ENCODE measurements at places on chromosomes 16 and 17. TPM values are rescaled to one million over a fixed set of nuclear protein-coding genes. Genes with fewer than 3 reads are reported as not detected.

- DNase-seq = no peak
Observed at GRCh38 chr16:19415461-19415860, 2.2 kb upstream of the TMC5 start.

GRCh38 chr17:2282297-2282873 lies 21.2 kb downstream of the SMG6 start:
- no peak for DNase-seq

DNA sequence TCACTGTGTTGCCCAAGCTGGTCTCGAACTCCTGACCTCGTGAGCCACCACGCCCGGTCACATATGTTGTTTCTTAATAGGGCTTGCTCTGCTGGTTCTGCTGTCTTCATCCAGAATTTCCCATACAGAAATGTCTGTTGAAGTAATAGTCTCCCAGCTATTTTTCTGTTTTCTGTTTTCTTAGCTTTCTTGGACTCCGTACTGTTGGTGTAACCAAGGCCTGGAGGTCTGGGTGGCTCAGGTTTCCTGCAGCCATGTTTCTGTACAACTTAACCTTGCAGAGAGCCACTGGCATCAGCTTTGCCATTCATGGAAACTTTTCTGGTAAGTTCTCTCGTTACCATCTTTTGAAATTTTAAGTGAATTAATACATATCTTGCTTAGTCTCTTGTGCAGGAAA lies 2.8 kb downstream of the SF3B3 start:
- no peak for DNase-seq

GRCh38 chr16:47136099-47136842 lies 7.5 kb downstream of the NETO2 start:
- DNase-seq = no peak

DNA sequence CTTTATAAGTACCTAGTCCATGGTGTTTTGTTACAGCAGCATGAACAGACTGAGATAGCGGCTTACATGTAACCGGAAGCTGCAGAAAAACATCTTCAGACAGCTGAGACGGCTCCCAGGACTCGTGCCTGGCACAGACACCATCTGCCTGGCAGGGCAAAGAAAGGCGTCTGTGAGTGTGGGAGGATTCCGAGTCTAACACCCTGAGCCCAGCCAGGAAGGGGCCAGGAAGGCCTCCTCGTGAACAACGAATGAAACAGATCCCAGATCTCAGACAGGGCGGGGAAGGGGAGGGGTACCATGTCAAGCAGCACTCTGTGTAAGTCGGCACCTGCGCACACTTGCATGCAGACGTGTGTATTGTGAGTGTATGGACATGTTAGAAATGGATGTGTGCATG lies 4.4 kb upstream of the CSNK1D start:
- DNase-seq = no peak

GRCh38 chr16:30356401-30357084 lies 1.4 kb upstream of the CD2BP2 start:
- no peak for DNase-seq

DNA sequence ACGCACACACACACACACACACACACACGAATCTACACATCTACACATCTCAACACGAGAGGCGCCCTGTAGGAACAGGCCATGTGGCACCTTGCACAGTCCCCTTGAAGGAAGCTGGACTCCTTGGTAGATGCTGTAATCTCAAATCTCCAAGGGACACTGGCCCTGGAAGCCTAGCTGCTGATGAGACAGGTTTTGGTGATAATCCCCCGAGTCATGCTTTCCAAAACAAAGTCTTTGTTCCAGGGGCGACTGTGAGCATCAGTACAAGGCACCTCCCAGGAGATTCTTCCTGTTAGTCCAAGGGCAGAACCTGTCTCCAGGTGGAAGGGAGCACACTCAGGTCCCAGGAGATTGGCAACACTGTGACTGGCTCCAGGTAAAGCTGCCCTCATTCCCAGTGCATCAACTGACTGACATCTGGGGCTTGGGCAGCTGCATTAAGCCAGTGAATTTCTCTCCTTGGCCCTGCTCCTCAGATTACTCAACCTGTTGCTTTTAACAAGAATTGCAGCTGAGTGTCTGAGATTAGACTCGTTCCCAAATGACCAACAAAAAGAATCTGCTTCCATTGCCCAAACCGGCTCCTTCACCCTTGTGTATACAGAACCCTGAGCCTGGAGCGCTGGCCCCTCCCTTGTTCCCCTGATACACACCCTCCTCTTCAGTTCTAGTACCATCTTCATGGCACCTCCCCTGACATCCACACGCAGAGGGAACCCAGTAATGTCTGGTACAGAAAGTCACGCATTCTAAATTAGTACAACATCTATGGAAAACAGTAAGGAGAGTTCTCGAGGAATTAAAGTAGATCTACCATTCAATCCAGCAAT lies 13.9 kb upstream of the TNRC6C start:
- DNase-seq = no peak

GRCh38 chr17:31251970-31252328 lies 45.1 kb downstream of the OMG start:
- DNase-seq = no peak

DNA sequence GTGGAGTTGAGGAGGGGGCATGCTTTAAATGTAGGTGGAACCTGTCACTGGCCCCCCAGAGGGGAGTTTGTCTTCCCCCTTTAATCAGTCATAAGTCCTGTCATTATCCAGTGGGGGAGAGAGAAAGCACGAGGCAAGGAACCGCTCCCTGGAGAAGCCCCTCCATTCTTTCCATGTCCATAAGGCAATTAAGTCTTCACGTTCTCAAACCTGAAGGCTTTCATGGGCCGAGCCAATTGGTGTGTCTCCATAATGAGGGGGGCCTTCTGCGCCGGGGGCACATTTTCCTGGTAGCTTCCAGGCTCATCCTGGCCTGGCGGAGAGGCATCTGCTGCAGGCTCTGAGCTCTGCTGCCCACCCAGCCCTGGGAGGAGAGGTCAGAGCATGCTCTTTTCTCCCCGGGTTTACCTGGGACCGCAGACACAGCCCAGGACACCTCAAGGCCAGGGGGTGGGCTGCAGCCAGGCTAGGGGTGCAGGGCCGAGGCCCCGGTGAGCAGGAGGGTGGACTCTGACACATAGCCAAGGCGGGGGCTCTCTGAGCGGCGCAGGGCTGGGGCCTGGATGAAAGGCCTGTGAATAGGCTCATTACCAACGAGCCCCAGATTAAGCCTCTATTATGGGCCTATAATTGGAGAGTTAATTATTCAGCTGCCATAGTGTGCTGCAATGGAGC lies 42.5 kb downstream of the C16orf78 start:
- DNase-seq = no peak

DNA sequence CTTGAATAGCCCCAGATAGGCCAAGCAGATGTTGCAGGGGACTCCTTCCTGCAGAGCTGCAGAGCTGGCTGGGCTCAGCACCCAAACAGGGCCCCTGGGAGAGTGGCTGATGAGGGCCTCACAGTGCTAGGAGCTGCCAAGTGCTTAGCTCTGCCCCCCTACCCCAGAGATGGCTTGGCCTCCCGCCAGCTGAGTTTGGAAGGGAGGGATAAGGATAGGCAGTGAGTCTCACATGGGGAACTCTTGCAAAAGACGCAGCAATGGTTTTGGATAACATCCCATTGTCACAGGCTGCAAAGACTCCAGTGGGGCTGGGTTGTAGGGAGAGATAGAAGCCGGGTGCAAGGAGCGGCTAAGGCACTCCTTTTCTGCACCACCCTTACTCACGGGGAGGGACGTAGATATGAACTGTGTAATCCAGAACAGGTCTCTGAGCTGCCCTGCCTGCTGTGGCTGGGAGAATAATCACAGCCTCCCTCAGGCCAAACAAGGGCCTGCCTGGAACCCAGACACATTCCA lies 52.9 kb upstream of the MAF start:
- DNase-seq = peak; percentile 90

DNA sequence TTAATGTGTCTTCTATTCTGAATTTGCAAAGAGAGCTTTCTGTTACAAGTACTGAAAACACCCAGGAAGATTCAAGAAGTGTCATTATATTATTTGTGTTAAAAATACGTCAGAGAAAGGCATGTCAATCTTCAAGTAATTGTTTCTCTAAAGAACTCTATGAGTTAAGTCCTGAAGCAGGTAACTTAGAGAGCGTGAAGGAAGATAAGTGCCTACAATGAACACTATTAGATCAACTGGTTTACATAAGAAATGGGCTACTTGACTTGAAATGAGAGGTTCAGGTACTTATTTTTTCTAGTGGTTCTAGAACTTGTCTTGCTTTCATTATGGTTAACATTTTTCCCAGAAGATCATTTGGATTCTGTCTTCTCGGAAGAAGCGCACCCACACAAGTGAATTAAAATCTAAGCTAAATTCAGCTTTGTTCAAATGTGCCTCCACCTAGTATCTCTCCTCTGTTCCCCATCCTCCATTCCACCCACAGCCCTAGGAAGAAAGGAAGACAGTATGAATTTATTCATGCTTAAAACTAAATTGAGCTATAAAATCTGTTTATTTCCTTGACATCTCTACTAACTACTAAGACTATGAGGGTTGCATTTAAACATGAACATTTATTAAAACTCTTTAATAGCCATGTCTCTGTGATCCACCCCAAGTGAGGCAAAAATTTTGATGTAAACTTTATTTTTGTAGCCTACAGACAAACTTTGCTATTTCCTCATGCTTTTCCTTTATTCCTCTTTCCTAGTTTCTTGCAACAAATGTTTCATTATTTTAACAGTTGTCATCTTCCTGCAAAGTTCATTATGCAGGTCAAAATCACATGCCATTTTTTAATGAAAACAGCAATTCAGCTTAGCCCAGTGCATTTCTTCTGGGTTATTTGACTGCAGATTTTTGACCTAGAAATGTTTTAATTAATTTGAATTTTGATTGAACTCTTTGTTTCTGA lies 206.8 kb downstream of the KCNJ2 start:
- no peak for DNase-seq

DNA sequence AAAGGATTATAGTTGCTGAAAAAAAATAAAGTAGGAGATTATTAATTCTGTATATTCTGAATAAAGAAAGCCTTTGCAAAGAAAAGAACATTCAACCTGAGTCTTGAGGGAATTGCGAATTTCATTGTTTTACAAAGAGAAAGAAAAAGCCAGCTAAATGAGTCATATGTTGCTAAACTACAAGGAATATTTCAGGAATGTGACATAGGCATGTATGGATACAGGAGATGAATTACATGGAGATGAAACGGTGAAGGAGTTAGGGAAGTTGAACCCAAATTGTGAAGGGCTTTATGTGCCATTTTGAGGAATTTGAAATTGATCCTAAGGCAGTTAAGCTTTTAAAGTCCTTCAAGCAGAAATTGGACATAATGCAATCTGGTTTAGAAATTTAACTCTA lies 177.3 kb upstream of the RBL2 start:
- DNase-seq = no peak

DNA sequence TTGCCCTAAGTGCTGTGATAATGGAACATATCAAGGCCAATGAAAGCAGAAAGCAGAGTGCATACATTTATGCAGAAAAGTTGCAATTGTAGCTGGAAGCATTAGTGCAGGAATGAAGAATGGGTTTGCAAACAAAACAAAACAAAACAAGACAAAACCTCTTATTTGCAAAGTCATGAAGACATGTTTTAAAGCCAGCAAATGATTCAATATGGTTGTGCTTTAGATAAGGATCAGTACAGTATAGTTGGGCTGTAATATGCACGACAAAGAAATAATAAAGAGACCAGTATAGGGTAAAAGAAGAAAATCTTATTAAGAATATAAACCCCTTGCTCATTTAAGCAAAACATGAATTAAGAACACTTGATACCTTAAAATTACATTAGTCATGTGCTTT lies 398.1 kb downstream of the KIF2B start:
- DNase-seq = no peak

GRCh38 chr17:51718983-51719382 lies 439.5 kb downstream of the CA10 start:
- DNase-seq = no peak

GRCh38 chr16:73420244-73420643 lies 372.3 kb upstream of the ZFHX3 start:
- no peak for DNase-seq

DNA sequence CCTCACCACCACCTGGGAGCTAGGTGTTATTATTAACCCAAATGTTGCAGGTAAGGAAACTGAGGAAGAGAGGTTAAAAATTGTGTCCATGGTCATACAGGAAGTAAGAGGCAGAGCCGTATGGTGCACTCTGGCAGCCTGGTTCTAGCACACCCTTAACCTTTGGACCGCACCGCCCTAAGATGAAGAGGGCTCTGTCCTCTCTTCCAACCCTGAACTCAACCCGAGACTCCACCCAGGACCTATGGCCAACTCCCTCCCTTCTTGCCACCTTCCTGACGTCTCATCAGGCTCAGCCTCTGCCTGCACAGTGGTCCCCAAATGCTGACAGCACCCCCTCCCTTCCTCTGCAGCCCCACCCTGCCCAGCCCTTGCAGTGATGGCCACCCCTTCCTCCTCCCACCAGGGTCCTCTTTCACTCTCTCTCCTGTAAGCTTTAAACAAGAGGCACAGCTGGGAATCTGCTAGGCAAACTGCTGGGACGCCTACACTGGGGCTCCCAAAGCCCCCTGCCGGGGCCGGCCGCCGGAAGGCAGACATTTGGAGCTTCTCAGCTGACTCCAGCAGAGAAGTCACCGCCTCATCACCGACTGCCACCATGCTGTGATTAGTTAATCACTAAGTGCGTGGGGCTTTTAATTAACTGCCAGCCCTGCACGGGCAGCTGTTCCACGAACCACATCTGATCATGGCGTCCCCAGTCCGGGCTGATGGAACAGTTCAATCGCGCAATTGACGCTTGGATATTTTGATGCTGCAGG lies 16.7 kb upstream of the C16orf78 start:
- no peak for DNase-seq

- DNase-seq = no peak
Observed at GRCh38 chr16:71767060-71767900, 41.4 kb downstream of the AP1G1 start.

DNA sequence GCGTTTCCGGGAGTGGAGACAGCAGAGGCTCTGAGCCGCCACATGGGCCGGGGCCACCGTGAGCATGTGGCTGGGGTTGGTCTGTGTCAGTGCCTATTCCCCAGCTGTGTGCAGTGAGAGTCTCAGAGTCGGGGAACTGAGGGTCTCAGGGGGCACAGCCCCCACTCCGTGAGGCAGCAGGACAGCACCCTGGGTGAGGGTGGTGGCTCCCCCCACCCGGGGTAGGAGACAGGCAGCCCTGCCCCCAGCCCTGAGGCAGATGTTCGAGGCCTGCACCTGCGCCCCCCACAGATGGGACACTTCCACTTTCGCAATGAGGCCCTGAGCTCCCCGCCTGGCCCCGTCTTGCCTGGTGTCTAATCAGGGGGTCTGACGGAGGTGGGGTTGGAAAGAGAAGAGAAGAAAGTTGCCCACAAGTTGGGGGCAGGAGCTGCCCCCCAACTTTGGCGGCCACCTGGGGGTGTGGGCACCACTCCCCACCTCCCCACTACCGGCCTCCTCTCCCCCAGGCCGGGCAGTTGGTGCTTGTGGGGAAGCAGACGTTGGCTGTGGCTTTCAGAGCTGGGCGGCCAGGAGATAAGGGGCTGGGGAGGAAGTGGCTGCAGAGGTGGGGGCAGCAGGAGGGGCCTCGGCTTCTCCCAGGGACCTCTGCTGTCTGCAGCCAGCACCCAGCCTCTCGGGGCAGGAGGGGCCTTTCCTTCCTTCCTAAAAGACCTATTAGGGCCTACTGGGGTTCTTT lies 1.8 kb upstream of the CBFA2T3 start:
- no peak for DNase-seq

GRCh38 chr17:57544401-57544800 lies 200.7 kb downstream of the CCDC182 start:
- no peak for DNase-seq

- DNase-seq = no peak
Observed at GRCh38 chr17:31878703-31879073, 19.6 kb upstream of the COPRS start.

PSMD3 gene
- total RNA-seq = 85.0 TPM

DRC3 gene
- total RNA-seq = 19.9 TPM

NKD1 gene
- 33.8 TPM for total RNA-seq

TSPAN10 gene
- total RNA-seq = 1.3 TPM

IGF2BP1 gene
- total RNA-seq = 1.4 TPM

EFCAB13 gene
- 11.8 TPM for total RNA-seq

Data from spinal cord (tissue), 10 donors.